WTC11 (cell line): ENCODE measurements at places on chromosomes 7 and 10. TPM values are rescaled to one million over a fixed set of nuclear protein-coding genes. Genes with fewer than 3 reads are reported as not detected.

PON1 gene
- total RNA-seq = 0.25 to 0.26 TPM in 2 of 3 replicates, not detected in the other

GRCh38 chr10:125027871-125028869 lies 86.2 kb downstream of the ZRANB1 start:
- H3K27ac ChIP-seq = peak overlapping the region; percentile 63
- H3K4me1 ChIP-seq = peaks cover 68% of the 10 kb centered on the region
- H3K36me3 ChIP-seq = peaks cover 38% of the 10 kb centered on the region
- H3K4me3 ChIP-seq = no peak overlapping the region
- no peak for DNase-seq

DNA sequence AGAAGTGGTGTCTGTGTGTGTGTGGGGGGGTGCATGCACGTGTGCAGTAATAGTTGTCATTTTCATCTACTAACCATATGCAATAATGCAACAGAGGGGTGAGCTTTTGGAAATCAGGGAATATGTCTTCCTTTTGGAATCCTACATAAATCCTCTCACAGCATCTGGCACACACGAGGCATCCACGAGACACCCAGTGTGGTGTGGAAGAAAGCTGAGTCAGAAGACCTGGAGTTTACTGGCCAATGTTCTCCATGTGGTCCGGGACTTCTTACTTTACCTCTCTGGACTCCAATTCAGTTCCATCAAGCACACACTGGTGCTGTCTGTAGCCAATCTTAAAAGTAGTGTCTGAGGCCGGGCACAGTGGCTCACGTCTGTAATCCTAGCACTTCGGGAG lies 43.1 kb upstream of the C10orf90 start:
- no peak for DNase-seq
- no peak overlapping the region for H3K4me3 ChIP-seq
- H3K27ac ChIP-seq = no peak overlapping the region
- H3K4me1 ChIP-seq = no peaks in the 10 kb centered on the region; the same call in 1 of the 2 replicates

LMTK2 gene
- 23.0 to 25.5 TPM (median 24.3 TPM) in 3 replicates for total RNA-seq

GDF2 gene
- not detected in 3 replicates for total RNA-seq

DNA sequence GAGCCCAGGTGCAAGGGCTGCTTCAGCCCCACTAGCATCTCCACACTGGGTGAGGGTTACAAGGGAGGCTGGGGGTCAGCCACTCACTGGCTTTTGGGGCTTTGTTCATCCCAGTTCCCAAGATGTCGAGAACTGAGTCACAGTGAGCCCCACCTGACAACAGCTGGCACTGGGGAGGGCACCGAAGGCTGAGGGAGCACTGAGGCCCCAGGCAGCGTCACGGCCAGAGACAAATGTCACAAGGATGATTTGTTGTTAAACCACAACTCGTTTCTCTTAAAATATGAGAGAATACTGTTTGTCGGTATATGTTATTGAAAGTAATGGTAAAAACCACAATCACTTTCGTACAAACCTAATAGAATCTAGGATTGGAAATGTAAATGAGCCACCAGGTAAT lies 219.9 kb downstream of the CELF2 start:
- no peaks in the 10 kb centered on the region for H3K27me3 ChIP-seq
- H3K4me1 ChIP-seq = peaks cover 12% of the 10 kb centered on the region
- H3K4me3 ChIP-seq = no peak overlapping the region
- H3K36me3 ChIP-seq = no peaks in the 10 kb centered on the region
- no peak overlapping the region for H3K27ac ChIP-seq
- DNase-seq = no peak

GRCh38 chr10:80202934-80203834 lies 2.2 kb downstream of the ANXA11 start:
- peak overlapping the region; percentile 86 for H3K4me3 ChIP-seq
- H3K27ac ChIP-seq = peak overlapping the region; percentile 94
- DNase-seq = peak; percentile 43
- peaks cover 5% of the 10 kb centered on the region for H3K27me3 ChIP-seq
- no peaks in the 10 kb centered on the region for H3K36me3 ChIP-seq

DNA sequence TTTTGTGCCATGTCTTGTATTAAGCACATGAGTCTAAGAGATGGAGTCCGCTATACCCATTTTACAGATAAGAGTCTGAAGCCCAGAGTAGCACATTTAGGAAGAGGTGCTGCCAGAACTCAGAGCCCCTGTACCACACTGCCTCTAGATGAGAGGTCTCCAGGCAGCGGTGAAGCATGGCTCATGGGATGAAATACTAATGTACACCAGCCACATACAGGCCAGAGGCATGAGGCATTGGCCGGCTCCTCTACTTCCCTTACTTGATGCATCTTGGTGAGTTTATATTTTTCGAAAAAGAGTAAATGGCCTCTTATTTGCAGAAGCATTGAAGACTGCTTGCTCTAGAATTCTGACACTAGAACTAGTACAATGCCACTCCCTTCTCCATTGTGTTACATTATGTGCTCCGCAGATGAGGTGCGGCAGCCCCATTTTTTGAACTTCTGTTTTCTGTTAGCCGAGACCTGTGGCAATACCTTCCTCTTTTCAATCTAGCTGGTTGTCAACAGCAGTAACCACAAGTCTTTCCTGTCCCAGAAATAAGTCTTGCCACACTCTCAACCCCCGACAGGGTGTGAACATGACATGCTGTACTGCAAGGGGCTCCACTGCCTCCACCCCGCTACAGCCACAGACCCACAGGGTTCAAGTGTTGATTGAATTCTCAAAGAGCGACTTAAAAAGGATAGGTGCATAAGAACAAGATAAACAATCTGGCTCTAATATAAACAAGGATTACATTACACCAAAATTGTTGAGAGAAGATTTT lies 145.3 kb downstream of the CELF2 start:
- no peak overlapping the region for H3K27ac ChIP-seq
- no peak overlapping the region for H3K4me3 ChIP-seq
- peaks cover 34% of the 10 kb centered on the region for H3K4me1 ChIP-seq

DNA sequence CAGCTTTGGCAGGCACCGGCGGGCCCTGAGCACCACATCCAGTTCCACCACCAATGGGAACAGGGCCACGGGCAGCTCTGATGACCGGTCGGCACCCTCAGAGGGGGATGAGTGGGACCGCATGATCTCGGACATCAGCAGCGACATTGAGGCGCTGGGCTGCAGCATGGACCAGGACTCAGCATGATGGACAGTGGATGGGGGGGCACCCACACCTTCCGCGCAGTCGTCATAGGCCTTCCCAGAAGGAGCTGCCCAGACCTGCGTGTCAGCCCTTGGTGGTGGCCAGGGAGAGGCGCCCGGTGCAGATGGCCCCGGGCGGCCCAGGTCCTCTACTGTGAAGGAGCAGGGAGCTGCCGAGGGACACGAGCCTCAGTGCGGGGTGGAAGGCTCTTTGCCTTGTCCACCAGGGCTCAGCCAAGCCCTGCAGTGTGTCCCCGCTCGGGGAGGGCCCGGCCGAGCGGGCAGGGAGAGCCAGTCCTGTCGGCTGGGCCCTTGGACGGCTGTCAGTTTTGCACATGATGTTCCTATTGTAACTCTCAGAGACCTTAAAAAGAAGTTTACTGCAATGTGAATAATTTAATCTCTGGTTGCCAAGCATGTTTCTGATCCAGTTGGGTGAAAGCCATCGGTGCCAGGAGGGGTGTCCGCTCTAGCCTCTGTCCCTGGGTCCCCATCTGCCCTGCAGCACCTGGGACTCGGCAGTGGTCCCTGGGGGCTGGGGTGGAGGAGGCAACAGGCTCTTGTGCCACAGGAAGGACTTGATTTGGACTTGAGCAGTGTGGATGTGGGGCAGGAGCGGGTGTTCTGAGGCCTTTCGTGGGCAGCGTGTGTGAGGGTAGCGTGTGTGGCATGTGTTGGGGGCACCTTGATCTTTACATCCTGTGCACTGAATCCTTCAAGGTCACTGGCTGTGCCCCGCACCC lies 12.6 kb downstream of the NACAD start:
- H3K36me3 ChIP-seq = peaks cover 12% of the 10 kb centered on the region
- no peaks in the 10 kb centered on the region for H3K27me3 ChIP-seq
- no peak for DNase-seq
- no peaks in the 10 kb centered on the region for H3K4me1 ChIP-seq

DNA sequence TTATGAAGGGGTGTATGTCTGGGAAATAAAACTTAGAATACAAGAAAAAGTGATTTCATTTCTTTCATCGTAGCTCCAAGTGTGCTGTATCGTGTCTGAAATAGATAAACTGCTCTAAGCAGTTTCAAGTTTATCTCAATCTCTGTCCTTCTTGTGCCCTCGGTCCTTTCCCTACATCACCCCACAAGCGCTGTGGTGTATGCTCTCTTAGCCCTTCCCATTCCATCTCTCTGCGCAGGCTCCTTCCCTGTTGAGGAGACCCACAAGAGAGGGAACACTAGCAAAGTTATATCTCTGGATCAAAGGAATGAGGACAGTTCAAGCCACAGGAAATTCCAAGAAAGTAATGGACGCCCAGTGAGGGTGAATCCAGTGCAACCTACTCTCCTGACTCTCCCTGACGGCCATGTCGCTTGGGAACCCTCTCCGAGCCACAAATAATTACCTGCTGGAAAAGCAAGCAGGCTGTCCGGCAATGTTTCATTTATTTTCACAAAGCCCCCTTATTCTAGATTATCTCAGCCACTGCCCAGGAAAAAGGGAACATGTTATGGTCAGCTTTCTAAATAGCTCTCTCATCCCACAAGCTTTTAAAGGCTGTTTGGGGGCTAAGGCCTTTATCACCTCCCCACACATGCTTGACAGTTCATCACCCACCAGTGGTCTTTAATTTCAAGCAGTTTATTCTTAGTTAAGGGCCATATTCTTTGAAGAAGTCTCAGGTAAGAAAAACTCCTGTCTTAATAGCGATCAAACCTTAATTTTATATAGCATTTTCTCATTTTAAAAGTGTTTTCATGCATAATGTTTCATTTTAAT lies 34.8 kb downstream of the LRRC4 start:
- H3K36me3 ChIP-seq = peaks cover 12% of the 10 kb centered on the region
- H3K27me3 ChIP-seq = no peaks in the 10 kb centered on the region
- no peak for DNase-seq
- no peak overlapping the region for H3K4me3 ChIP-seq
- H3K4me1 ChIP-seq = peaks cover 38% of the 10 kb centered on the region

- H3K27ac ChIP-seq = peak overlapping the region; percentile 90
- no peak overlapping the region for H3K4me3 ChIP-seq
- H3K4me1 ChIP-seq = peaks cover 20% of the 10 kb centered on the region
- H3K27me3 ChIP-seq = no peaks in the 10 kb centered on the region
- peaks cover 39% of the 10 kb centered on the region for H3K36me3 ChIP-seq
Observed at GRCh38 chr7:44768628-44769371, 20.2 kb downstream of the ZMIZ2 start.

ZNF398 gene
- 57.8 to 63.2 TPM (median 58.9 TPM) in 3 replicates for total RNA-seq

POLR3A gene
- 27.5 to 32.2 TPM (median 27.9 TPM) in 3 replicates for total RNA-seq
